ENCODE measurements at places on chromosomes 7 and 10.

GRCh38 chr7:135562720-135563119, 5.0 kb downstream of the NUP205 start:
- peaks cover 16% of the 10 kb centered on the region for H3K36me3 ChIP-seq
- H3K27me3 ChIP-seq = no peaks in the 10 kb centered on the region
- H3K4me3 ChIP-seq = no peak overlapping the region
- H3K27ac ChIP-seq = no peak overlapping the region
- H3K4me1 ChIP-seq = peaks cover 13% of the 10 kb centered on the region
- DNase-seq = no peak

- H3K27me3 ChIP-seq = no peaks in the 10 kb centered on the region
- H3K27ac ChIP-seq = no peak overlapping the region
- no peak overlapping the region for H3K4me3 ChIP-seq
- DNase-seq = no peak
- H3K36me3 ChIP-seq = peaks cover 36% of the 10 kb centered on the region
- peaks cover 20% of the 10 kb centered on the region for H3K4me1 ChIP-seq
Observed at GRCh38 chr10:27147701-27148100, 6.5 kb downstream of the YME1L1 start.

- no peak overlapping the region for H3K27ac ChIP-seq
- H3K36me3 ChIP-seq = no peaks in the 10 kb centered on the region
- H3K4me3 ChIP-seq = no peak overlapping the region
- H3K27me3 ChIP-seq = no peaks in the 10 kb centered on the region
- no peak for DNase-seq
- H3K4me1 ChIP-seq = no peaks in the 10 kb centered on the region
Observed at GRCh38 chr7:157801971-157802675, 465.3 kb downstream of the DNAJB6 start.

DNA sequence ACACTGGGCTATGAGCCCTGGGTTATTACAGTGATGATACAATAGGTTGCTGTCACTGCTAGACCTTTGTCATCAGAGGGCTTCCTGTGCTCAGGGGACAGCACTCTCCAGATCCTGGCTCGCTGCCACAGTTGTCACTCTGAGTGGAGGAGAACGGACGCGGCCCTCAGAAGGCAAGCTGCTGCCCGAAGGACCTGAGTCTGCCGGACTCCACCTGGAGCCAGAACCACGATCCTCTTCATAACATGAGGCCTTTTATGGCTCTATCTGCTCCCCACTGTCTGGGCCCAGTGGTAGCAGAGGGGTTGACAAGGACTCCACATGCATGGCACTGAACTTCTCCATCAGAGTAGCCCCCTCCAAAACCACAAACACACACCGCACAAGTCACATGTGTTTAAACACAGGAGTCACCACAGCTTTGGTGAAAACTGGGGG, 94.7 kb upstream of the EFCAB10 start:
- H3K36me3 ChIP-seq = peaks cover 9% of the 10 kb centered on the region
- H3K27ac ChIP-seq = peak overlapping the region; percentile 99
- no peaks in the 10 kb centered on the region for H3K27me3 ChIP-seq
- H3K4me1 ChIP-seq = peaks cover 74% of the 10 kb centered on the region

DNA sequence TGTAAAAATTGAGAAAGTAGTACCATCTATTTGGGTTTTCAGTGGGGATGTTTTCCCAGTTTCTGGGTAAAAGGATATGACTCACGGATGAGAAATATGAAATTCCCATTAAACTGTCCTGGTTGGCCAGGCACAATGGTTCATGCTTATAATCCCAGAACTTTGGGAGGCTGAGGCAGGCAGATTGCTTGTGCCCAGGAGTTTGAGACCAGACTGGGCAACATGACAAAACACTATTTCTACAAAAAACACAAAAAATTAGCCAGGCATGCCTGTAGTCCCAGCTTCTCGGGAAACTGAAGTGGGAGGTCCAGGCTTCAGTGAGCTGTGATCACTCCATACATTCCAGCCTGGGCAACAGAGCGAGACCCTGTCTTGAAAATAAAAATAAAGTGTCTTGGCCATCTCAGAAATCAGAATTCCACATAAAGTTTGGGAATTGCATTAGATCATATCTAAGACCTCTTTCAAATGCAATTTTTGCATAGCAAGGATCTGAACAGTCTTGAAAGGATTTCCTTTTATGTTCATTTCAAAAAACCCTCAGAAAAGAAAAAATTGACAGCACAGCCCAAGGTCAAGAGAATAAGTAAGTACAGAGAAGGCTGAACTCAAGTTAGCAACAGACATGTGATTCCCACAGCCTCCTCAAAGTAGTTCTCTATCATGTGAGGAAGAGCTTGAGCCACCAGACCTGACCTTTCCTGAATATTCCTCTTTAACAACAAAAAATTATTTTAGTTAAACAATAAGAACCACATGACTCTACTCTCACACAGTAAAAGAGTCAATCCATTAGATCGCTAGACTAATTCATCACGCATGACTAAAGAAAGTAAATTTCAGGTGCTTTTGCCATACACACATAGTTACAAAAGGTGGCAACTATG, 141.5 kb upstream of the CAV2 start:
- no peak for DNase-seq
- no peak overlapping the region for H3K4me3 ChIP-seq
- H3K27ac ChIP-seq = no peak overlapping the region
- H3K4me1 ChIP-seq = peaks cover 3% of the 10 kb centered on the region
- no peaks in the 10 kb centered on the region for H3K36me3 ChIP-seq

- peaks cover 23% of the 10 kb centered on the region for H3K4me1 ChIP-seq
- DNase-seq = no peak
- H3K27me3 ChIP-seq = no peaks in the 10 kb centered on the region
- no peak overlapping the region for H3K27ac ChIP-seq
- peaks cover 5% of the 10 kb centered on the region for H3K36me3 ChIP-seq
Observed at GRCh38 chr10:62715383-62715782, 89.1 kb upstream of the ADO start.

- H3K4me3 ChIP-seq = peak overlapping the region; percentile 1
- H3K27me3 ChIP-seq = peaks cover 5% of the 10 kb centered on the region
- H3K36me3 ChIP-seq = no peaks in the 10 kb centered on the region
Observed at GRCh38 chr7:12584930-12585329, 14.4 kb downstream of the SCIN start.

DNA sequence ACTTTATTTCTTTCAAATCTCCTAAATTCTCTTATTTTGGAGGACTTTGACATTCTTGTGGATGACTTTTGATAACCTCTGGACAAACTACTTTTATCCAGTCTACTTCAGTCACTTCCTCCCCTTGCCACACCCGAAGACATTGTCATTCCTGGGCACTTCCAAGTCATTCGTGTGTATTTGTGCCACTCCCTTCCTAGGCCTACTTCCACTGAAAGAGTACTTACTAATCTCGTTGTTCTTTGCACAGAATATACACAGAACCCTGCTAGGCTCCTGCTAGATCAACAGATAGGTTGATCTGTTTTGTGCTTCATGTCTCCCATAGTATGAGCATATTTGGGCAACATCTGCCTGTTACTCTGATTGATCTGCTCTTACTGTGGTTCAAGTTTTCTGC, 355.4 kb downstream of the HGF start:
- no peak overlapping the region for H3K27ac ChIP-seq
- DNase-seq = no peak
- H3K36me3 ChIP-seq = no peaks in the 10 kb centered on the region
- peaks cover 2% of the 10 kb centered on the region for H3K4me1 ChIP-seq
- H3K27me3 ChIP-seq = no peaks in the 10 kb centered on the region

DNA sequence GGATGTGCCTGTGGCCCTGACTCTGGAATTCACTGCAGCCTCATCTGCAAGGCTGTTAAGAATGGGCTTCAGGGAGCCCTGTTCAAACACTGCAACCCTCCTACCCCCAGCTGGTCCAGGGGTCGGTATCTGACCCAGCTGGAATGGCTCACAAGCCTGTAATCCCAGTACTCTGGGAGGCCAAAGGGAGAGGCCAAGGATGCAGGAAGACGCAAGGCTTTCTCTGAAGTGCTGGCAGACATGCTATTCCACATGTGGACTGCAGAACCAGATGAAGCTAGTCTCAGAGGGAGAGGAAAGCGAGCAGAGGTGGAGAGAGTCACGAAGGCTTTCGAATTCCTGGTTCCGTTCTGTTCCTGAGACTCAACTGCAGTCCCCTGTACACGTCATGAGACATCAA, 45.0 kb downstream of the ESYT2 start:
- peaks cover 10% of the 10 kb centered on the region for H3K36me3 ChIP-seq
- no peak overlapping the region for H3K4me3 ChIP-seq
- peak overlapping the region; percentile 52 for H3K27ac ChIP-seq

DNA sequence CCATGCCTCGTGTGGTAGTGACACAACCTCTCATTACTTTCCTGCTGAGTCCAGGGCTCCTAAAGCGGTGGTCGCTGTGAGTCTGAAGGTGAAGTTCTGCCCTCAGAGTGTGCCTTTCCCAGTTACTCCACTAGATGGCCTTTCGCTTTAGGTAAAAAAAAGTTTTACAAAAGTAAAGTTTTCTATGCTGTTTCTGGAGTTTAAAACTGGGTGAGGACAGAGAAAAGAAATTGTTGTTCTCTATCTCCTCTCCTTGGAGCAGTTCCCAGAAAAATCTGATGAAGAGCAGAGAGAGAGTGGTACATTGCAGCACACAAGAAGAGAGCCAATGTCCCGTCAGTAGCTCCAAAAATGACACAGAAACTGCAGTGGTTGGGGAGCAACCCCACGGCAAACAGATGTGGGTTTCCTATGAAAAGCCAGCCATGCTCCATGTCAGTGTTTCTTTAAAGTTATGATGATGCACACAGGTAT, 257.1 kb downstream of the GLI3 start:
- H3K27ac ChIP-seq = no peak overlapping the region
- H3K4me3 ChIP-seq = no peak overlapping the region
- DNase-seq = no peak
- H3K36me3 ChIP-seq = no peaks in the 10 kb centered on the region
- no peaks in the 10 kb centered on the region for H3K4me1 ChIP-seq

DNA sequence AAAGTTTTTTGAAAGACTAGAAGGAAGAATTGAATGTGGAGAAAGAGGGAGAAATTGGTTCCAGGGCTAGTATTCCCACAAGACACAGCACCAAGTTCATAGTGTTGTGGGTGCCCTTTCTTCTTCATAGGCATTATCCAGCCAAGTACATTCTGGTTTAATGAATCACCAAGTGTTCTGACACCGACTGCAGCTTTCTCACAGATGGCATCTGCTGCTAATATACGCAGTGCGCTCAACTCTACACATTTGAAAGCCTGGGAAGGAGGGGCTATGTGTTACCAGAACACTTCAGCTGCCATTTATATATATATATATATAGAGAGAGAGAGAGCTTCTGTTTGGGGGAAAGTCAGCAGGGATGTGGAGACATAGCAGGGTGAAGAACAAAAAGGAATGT, 1168.4 kb downstream of the GATA3 start:
- DNase-seq = no peak
- no peak overlapping the region for H3K4me3 ChIP-seq
- H3K27me3 ChIP-seq = peaks cover 7% of the 10 kb centered on the region
- no peaks in the 10 kb centered on the region for H3K36me3 ChIP-seq
- no peak overlapping the region for H3K27ac ChIP-seq

DNA sequence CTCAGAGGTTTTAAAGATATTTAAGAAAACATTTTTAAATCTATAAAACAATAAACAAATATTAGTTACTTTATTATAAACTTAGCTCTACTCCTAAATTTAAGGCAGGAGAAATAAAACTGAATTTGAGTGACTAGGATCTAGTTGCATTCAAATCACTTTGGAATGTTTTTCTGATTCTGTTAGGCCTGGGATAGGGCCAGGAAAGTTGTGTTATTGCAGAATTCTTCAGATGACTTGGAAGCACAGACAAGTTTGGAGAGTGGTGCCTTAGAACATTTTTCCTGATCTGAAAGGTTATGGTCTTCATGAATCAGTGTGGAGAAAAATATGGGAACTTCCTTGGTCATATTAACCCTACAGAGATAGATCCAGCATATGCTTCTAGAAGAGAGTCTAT, 15.6 kb upstream of the SLC25A13 start:
- no peak overlapping the region for H3K27ac ChIP-seq
- no peaks in the 10 kb centered on the region for H3K36me3 ChIP-seq

DNA sequence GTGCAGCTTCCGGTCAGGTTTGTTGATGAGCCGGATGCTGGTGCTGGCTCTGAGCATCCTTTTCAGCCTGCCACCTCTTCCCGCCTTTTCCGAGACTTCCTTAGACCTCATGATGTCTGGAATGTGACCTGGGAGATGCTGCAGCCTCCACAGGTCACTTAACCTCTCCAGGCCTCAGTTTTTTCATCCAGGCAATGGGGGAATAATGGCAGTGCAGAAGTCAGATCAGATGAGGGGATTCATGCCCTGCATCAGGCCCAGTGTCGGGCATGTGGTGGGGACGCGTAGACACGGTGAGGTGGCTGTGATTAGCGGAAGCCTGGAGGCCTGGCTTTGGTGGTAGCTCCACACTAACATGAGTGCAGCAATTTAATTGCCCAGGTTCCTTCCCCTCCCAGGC, 24.6 kb downstream of the PFKFB3 start:
- H3K4me1 ChIP-seq = peaks cover 4% of the 10 kb centered on the region
- peaks cover 80% of the 10 kb centered on the region for H3K36me3 ChIP-seq
- no peak overlapping the region for H3K27ac ChIP-seq
- DNase-seq = no peak

DNA sequence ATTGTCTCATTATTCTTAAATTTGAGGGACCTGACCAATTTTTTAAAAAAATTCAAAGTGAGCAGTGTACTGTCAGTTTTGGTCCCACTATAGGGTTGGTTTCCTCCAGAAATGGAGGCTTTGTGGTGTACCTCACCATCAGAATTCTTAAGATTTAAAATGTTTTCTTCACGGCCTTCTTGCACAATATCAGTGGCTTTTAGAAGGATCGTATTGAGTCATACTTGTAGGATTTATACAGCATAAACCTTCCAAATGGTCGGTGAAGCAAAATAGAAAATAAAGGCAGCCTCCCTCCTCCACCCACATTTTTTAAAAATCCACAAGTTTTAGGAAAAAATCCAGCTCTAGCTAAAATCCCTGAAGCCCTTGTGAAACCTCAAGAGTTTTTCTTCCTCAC, 126.4 kb downstream of the RNLS start:
- peaks cover 5% of the 10 kb centered on the region for H3K4me1 ChIP-seq
- no peak overlapping the region for H3K4me3 ChIP-seq
- no peaks in the 10 kb centered on the region for H3K36me3 ChIP-seq
- no peaks in the 10 kb centered on the region for H3K27me3 ChIP-seq
- no peak overlapping the region for H3K27ac ChIP-seq
- DNase-seq = no peak

- H3K27me3 ChIP-seq = no peaks in the 10 kb centered on the region
- H3K36me3 ChIP-seq = peaks cover 4% of the 10 kb centered on the region
- no peak overlapping the region for H3K27ac ChIP-seq
Observed at GRCh38 chr7:135337977-135338550, 104.4 kb downstream of the STRA8 start.

- no peaks in the 10 kb centered on the region for H3K4me1 ChIP-seq
- H3K36me3 ChIP-seq = no peaks in the 10 kb centered on the region
- no peak overlapping the region for H3K4me3 ChIP-seq
- no peak overlapping the region for H3K27ac ChIP-seq
- H3K27me3 ChIP-seq = no peaks in the 10 kb centered on the region
- no peak for DNase-seq
Observed at GRCh38 chr7:118793582-118793981, 569.1 kb downstream of the ANKRD7 start.

Measured in stimulated activated naive B cell treated with anti-CD40 and anti-IgM and Interleukin-4, amounts not matched to agents 10 μg/mL and 1 μg/mL and 100 μg/mL, for 72 hours (primary cell).